ENCODE measurements at places on chromosomes 4 and X.

DNA sequence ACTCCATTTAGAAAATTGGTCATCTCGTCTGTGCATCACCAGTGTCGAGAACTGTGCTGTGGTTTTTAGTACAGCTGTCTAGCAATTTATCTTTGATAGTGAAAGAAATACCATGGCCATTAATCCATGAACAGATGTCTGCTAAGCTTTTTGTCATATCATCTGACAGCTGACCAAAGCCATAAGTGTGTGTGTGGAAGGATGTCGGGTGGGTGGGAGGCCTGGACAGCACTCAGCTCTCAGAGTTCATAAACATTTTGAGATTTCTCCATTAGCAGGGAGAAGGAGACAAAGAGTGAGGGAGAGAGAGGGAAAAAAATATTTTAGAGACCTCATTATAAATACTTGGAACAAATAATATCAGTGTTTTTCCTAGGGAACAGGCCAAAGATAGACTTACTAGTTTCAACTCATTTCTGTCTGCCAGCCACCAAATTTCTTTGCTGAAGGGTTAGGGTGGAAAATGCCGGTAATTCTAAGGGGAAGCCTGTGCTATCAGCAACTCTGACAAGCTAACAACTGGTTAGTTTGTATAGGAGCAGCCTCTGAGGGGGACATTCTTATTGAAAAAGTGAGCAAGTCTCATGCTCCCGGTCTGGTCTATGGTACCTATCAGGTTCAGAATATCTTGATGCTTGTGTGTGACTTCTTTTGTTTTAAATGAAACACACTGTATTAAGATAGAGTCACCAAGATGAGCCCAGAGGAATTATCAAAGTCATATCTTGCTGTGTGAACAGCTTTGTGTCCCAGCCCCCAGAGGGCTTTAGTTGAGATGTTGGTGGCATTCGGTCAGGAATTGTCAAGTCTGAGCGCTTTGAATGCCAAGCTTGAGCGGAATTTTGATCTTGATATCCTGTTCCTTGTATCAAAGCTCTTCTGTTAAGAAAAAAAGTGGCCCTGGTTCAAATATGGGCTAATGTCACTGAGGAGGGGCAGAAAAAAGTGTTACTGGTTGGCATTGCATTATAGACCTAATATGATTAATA, 41.9 kb upstream of the PDLIM3 start:
- DNase-seq: no peak

DNA sequence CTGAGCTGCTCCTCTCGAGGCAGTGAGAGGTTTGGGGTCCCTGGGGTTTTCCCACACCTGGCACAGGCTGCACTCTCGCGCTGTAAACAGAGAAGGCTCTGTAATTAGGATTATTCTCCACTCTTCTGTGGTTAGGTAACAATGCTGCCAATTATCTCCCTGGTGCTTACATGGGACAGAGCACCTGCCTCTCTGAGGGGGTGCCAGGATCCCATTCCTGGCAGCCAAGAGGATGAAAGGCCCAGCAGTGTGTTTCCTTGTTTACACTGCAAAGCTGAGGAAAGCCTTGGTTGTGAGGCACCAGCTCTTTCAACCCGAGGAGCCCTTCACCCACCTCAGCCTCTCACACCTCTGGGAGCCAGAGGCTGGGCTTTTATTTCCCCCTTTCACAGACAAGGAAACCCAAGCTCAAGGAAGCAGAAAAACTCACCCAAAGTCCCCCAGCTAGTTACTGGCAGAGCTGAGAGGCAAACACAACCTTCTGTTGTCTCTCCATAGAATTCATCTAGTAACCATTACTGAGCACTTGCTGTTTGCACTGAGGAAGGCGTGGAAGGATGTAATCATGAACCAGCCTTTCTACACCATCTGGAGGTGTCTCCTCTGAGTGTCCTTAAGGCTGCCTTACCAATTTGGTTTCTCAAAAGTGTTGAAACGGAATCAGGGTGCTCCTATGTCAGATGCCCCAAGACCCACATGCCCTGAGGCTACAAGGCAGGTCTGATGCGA, 39.7 kb upstream of the PROM1 start:
- DNase-seq: no peak

- DNase-seq: no peak
Measured at GRCh38 chr4:105933083-105933482, 37.8 kb downstream of the NPNT start.

DNA sequence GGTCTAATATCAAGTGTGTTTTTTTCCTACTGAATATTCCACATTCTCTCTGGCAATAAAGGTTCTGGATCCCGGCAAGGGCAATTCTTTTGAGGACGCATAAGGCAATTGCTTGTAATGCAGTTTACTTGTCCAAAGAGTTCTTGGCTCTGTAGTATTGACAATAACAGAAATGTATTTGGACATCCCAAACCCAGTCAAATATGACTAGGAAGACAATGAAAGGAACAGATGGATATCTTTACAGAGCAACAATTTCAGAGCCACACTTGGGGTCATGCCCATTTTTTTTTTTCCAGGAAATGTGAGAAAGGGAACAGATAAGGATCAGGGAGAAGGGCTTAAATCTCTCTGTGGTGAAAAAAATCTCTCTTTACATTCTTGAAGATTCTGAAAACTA, 12.2 kb downstream of the GK2 start:
- DNase-seq: no peak

- DNase-seq: no peak
Measured at GRCh38 chr4:3657902-3658529, 108.2 kb upstream of the ADRA2C start.

GRCh38 chr4:180314972-180315371, 1928.2 kb upstream of the TENM3 start:
- no peak for DNase-seq
